ENCODE measurements at places on chromosomes 7 and 10.

- no peak for DNase-seq
Observed at GRCh38 chr10:92264249-92264648, 26.6 kb downstream of the CPEB3 start.

DNA sequence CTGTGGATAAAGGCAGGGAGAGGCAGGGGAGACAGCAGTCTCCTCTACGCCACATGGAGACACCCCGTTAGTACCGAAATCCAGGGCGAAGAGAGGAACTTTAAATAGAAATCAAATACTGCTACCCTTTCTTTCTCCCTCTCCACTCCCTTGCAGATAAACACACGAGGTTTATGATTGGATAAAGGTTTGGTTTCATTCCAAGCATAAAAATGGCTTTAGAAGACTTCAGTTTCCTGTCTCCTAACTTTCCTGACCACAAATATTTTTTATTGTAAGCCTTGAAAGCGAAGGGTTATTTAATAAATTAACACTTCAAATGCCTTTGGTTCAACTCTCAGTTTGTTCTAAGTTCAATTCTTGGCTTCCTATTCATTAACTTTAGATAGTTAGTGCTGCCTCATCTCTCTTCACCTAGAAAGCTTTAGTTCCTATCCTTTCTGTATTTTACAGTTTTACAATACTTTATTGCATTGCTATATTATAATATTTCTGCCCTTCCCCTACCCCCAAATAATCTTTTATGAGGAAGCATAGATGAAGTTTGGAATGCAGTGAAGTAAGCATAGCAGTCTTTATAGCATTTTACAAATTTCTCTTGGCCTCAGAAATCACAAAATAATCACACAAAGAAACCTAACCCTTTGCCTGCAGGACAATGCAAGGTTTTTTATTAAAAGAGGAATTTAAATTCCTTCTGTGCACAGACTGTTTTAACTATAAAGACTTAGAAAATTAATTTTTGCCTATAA, 31.5 kb upstream of the ARID5B start:
- no peak for DNase-seq

DNA sequence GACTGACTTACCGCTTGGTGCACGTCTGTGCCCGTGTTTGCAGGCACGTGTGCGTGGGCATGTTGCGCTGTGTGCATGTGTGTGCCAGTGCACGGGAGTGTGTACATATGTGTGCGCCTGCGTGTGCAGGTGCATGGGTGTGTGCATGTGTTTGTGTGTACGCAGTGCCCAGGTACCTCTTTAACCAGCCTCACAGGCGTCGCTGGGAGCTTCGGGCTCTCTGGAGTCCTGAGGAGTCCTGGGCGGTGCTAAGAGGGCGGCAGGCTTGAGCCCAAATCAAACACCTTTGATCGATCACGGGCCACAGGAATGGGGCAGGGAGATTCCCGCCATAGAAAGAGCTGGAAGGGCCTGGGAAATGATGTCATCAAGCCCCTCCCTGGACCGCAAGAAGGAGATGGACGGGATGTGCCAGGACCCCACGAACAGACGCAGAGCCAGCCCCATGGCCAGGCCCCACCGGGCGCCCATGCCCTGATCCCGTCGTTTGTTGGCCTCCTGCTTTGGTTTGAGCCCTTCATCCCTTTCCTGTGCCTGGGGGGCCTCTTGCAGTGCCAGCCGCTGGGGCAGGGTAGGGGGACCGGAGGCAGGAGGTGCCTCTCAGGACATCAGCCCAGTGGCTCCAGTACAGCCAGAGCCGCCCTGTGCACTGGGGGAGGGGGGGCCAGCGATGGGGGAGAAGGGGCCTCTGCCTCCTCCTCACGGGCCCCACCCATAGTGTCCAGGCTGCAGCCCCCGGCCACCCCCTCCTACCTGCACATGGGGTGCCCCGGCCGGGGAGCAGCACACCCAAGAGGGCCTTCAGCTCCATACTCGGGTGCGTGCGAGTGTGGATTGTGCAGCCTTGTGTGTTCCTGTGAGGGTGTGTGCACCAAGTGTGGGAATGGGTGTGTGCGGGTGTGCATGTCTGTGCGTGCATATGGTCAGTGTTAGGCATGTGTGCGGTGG, 5.8 kb downstream of the KNDC1 start:
- DNase-seq: no peak

DNA sequence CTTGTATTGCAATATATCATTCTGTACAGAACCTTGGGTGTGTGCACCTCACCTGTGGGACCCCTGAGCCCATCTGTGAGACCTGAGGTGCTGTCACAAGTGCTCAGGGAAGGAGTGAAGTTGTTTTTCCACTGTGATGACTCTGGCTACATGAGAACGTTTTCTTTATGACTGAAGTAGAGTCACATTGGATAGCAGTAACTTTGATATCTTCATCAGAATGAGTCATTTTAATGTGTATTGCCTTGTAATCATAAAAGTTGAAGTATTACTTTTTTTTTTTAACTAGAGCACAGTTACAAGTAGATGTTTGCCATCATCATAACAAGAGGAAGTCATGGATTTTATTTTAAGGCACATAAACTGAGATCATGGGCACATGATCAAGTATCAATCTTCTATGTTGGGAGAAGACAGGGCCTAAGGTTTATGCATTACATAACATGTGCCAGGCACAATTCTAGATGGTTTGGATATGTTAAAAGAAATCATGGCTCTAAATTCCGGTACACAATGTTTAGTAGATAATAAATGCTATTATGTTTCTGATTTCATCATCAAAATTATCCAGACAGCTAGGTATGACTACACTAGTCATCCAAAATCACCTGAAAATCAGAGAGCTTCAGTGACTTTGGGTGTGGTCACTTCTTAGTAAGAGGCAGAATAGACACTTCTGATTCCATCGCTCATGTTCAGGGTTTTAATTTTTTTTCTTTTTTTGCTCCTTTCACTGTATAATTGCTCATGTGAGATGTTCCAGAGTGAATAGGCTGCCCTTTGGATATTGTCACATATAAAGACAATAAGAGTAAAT, 82.7 kb upstream of the KLF6 start:
- no peak for DNase-seq

GRCh38 chr10:78868048-78868447, 200.7 kb upstream of the ZMIZ1 start:
- no peak for DNase-seq

- no peak for DNase-seq
Observed at GRCh38 chr7:89796481-89796880, 357.8 kb upstream of the STEAP1 start.

- DNase-seq: no peak
Observed at GRCh38 chr10:86023931-86024280, 342.7 kb downstream of the GRID1 start.

GRCh38 chr10:85032981-85033380, 704.6 kb downstream of the CCSER2 start:
- DNase-seq: no peak

GRCh38 chr7:42573881-42574672, 337.1 kb upstream of the GLI3 start:
- no peak for DNase-seq

GRCh38 chr10:106147021-106147420, 1017.5 kb downstream of the SORCS1 start:
- no peak for DNase-seq

- DNase-seq: no peak
Observed at GRCh38 chr7:11005202-11005601, 31.5 kb downstream of the PHF14 start.

DNA sequence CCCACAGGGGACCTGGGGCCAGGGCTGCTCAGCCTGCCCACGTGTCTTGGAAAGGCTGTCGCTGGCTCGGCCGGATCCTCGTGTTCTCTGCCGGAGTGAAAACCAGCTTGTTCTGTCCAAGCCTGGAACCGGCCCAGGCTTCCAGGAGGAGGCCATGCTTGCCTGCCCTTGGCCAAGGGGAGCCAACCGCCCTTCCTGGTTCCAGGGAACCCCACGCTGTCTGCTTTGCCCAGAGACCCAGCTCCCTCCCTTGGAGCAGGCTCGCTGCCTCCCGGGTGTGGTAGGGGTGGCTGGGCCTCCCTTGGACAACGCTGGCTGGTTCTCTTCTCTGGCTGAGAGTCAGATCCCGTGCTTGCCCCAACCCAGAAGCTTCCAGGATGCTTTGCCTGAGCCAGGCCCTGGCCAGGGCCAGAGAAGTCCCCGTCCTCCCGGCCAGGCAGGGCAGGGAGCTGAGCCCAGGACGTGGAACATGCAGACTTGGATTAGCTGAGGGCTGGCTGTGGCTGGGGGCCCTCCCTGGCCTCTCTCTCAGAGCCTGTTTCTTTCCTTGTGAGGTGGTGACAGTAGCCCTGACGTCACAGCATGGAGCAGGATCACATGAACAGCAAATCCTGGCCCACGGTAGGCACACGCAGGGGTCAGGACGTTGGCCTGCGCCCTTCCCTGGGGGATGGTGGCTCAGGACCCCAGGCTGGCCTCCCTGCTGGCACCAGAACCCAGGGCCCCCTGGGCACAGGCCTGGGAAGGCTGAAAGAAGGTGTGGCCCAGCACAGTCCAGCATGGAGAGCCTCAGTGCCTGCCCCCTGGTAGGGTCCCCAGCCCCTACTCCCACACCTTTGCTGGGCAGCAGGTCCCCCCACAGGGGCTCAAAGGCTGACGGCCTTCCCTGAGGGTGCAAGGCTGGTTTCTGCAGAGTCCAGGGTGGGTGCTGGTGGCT, 67.5 kb downstream of the PWWP2B start:
- no peak for DNase-seq

GRCh38 chr7:13021566-13022300, 334.3 kb downstream of the ARL4A start:
- no peak for DNase-seq

- no peak for DNase-seq
Observed at GRCh38 chr7:111393011-111393754, 169.1 kb downstream of the IMMP2L start.

DNA sequence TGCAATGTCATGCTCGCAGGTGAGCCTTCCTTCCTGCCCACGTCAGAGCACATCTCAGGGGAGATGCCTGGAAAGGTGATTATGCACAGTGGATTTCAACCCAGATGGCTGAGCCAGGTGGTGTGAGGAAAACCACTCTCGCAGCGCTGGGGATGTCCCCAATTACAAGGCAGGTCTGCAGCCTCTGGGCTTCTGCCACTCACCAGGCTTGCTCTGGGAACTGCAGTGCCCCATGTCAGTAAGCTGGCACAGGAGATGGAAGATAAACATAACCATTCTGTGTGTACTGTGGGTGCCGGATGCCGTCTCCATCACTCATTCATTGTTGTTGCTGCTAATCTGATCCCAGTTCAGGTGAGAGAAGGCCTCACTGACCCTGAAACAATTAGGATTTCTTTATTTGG, 222.9 kb upstream of the PITRM1 start:
- DNase-seq: no peak

DNA sequence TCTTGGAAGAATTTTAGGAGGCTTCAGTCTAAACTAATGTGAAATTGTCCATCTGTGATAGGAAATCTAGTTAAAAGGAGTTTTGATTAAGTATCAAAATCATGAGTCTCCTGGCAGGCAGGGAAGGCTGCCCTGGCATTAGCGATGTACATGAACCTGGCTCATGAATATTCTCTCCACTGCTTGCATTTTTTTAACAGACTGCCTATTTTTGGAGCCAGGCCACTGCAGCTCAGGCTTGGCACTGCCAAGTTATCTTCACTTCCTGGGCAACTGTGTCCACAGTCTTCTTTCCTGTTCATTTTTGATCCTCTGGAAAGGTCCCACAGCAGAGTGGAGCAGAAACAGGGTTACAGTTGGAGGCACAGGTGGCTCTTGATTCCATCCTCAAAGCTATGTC, 7.0 kb downstream of the GPR26 start:
- no peak for DNase-seq

- DNase-seq: no peak
Observed at GRCh38 chr10:23146258-23146657, 45.9 kb upstream of the PTF1A start.

DNA sequence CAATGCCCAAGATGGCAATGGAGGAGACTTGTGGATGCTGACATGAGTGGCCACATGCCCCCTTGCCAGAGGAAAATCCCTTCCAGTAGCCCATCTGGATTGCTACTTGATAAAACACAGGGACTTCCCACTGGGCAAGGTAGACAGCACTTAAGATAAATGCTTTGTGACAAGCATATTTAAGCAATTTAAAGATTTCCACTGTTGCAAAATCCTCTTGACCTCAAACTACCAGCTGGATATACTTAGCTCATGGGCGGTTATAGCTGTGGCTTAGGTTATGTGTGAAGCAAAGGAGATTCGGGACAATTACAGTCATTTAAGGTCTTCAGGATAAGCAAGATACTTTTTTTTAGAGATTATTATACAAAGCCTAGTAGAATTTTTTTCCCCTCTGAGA, 238.1 kb downstream of the BMPER start:
- DNase-seq: no peak

DNA sequence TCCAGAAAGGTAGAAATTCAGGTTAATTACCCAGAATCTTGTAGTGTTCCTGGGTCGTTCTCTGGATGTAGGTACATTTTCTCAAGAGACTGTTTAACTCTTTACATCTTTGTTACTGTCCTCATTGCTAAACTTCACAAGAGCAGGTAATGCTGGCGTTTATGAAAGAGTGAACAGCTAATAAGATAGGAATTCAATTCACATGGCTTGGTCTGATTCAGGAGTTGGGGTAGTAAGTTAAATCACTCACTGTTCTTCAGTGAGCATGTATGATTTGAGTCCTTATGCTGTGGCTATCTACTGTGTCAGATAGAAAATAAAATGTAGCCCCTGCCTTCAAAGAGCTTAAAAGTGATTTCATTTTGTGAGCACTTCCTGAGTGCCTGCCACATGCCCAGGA, 480.0 kb downstream of the LRMDA start:
- no peak for DNase-seq

DNA sequence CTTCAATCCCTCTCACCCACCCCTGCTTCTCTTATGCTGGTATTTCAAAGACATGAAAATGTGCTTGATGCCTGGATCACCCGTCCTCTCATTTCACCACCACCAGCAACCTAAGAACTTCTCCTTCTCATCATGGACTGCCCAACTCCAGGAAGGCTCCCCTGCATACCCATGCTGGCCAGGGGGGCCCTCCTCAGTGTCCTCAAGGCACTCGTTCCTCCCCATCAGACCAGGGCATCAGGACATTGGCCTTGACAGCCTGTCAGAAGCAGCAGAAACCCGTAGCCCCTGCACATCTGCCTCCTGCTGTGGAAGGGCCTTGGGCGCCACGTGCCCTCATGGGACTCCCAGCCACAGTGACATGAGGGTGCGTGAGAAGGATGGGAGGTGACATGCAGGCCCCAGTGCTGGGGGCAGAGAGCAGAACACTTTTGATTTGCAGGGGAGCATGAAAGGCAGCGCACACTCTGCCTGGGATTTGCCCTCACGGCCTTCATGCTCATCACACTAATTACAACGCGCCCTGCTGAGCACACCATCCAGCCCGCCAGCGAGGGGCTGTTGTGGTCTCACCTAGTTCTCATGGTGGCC, 1.9 kb upstream of the HSPA12A start:
- no peak for DNase-seq

- no peak for DNase-seq
Observed at GRCh38 chr7:21640105-21640504, 97.3 kb downstream of the DNAH11 start.

- no peak for DNase-seq
Observed at GRCh38 chr7:2009541-2010001, 223.2 kb downstream of the MAD1L1 start.

GRCh38 chr7:108613949-108614381, 44.3 kb downstream of the DNAJB9 start:
- DNase-seq: no peak
